ENCODE measurements at places on chromosomes 5 and 9.

- DNase-seq, result no peak
Measured at GRCh38 chr9:81266674-81267073, 422.7 kb downstream of the TLE1 start.

DNA sequence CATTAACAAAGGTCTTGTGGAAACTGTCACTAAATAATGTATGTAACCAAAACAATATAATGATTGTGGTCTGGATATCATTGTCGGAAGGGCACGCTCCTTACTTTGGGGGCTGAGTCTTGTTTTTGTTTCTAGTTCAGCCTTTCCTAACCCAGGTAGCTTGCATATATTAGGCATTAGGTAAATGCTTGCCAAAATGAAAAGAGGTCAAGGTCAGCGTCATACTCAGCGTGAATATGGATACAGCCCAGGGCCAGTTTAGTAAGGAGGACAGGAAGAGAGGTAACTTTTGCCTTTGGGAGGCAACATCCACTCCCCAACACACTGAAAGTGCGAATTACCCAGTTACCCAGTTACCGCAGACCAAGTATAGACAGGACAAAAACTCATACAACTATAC is 171.4 kb downstream of the RAB3C start:
- no peak for DNase-seq

- no peak for DNase-seq
Measured at GRCh38 chr5:30108051-30108450, 1085.4 kb upstream of the CDH6 start.

DNA sequence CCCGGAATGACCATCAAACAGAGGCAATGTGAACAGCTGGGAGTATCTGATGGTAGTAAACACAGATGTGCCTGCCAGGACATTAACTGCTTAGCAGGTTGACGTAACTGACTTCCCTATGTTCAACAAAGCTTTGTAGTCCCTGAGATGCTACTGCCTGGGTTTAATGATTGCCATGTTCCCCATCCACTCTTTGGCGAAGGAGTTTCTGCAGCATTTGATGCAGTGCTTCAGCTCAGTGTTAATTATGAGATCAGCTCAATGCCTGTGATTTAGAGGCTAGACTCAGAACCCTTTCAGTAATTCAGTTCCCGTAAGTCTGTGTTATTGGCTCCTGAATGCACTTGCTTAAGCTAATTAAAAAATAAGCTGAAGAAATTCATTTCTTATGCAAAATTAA is 547.3 kb upstream of the ZNF608 start:
- DNase-seq, result no peak

DNA sequence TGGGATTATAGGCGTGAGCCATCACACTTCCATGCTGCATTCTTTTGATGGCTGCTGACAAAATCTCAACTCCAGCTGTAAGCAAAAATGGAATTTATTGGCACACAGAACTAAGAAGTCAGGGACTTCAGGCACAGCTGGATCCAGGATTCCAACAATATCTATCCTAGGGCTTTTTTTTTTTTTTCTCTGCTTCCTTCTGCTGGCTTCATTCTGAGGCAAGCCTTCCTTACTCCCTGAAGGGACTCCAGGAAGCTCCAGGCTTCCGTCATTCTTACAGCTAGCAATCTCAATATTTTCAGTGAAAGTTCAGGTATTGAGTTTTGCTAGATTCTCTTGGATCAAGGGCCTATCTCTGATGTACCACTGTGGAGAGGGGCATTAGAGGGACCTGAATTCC is 66.1 kb downstream of the GALNT12 start:
- no peak for DNase-seq
